ENCODE measurements at places on chromosomes 6 and 20.

DNA sequence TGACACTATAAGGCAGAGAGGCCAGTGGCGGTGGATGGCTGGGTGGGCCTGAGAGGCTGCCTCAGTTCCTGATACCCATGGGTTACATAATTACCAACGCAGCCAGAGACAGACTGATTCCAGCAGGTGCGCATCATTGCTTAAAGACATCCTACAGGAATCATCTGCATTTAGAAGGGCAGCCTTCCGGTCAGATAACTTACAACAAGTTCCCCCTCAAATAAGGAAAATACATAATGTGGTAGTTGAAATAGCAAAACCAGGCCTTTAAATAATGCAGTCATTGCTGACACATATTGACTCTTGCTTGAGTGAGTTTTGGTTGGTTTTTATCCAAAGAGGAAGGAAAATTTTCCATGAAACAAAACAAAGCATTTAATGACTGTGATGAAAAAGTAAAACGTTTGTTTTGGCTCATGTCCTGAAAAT lies 81.9 kb downstream of the SIM1 start:
- no peak for DNase-seq

GRCh38 chr20:4606051-4606450 lies 115.7 kb upstream of the PRND start:
- no peak for DNase-seq

GRCh38 chr6:33168284-33168601 lies 24.0 kb downstream of the COL11A2 start:
- DNase-seq: peak; percentile 66

DNA sequence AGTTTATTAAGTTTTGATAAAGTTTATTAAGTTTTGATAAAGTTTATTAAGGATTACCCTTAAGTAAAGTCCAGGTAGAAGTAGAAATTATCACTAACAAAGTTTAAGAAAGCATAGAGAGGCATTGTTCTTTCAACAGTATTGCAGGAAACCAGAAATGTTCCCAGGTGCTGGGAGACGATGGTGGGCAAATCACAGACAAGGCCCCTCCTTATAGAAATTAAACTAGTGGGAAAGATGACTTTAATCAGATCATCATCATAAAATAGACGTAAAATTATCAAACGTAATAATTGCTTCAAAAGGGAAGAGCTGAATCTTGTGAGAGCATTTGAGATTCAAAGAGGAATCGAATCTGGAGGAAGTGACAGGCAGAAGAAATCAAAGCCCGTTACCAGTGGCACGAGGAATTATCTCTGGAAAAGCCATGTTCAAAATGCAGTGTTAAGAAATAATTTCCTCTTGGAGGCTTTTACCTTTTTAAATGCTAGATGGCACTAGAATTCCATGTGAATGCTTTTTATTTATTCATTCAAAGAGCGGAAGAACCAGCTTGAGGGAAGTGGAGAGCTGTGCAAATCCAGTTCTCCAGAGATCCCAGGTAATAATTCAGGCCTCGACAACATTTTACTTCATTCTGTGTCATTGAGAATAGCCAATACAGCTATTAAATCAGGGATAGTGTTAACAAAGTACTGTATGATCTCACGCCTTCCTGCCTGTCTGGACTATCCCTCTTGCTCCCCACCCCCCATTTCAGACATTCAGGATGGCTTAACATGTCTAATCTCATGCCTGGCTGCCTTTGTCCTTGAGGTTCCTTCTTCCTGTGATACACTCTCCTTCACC lies 1.0 kb upstream of the APMAP start:
- DNase-seq: peak; percentile 35

DNA sequence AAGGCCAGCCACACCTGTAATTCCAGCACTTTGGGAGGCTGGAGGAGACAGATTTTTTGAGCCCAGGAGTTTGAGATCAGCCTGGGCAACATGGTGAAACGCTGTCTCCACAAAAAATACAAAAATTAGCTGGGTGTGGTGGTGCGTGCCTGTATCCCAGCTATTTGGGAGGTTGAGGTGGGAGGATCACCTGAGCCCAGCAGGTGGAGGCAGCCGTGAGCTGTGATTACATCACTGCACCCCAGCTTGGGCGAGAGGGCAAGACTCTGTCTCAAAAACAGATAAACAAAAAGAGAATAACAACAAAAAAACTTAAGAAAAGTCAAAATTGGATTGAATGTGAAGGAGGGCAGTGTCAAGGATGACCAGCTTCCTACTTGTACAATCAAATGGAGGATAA lies 2.9 kb downstream of the TPD52L1 start:
- no peak for DNase-seq

- DNase-seq: no peak
Measured at GRCh38 chr20:10868299-10868698, 194.5 kb upstream of the JAG1 start.

- DNase-seq: no peak
Measured at GRCh38 chr20:33664085-33664761, 2.1 kb downstream of the C20orf144 start.

GRCh38 chr6:72787391-72788031 lies 165.6 kb downstream of the KCNQ5 start:
- DNase-seq: no peak

DNA sequence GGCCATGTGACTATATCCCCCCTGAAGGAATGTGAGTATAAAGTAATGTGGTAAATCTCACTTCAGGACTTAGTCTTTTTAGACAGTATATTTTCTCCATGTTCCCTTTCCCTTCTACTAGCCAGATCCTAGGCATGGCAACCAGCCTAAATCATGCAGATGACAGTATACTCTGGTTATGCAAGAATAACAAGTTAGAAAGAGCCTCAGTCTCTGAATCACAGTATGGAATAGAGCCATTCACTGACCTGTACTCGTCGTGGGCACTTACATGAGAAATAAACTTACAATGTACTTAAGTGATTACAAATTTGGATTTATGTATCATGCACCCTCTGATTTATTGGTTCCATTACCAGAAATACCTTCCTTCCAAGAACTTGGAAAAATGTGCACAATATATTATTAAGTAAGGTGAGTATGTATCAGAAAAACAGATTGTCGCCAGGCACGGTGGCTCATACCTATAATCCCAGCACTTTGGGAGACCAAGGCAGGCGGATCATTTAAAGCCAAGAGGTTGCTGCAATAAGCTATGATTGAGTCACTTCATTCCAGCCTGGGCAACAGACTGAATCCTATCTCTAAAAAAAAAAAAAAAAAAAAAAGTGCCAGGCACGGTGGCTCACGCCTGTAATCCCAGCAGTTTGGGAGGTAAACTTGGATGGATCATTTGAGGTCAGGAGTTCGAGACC lies 25.1 kb upstream of the FAM8A1 start:
- no peak for DNase-seq

GRCh38 chr6:112979830-112980229 lies 632.7 kb downstream of the RFPL4B start:
- no peak for DNase-seq

- no peak for DNase-seq
Measured at GRCh38 chr20:46893877-46894578, 615 bp upstream of the EYA2 start.

- no peak for DNase-seq
Measured at GRCh38 chr6:2556761-2557160, 194.0 kb downstream of the MYLK4 start.

DNA sequence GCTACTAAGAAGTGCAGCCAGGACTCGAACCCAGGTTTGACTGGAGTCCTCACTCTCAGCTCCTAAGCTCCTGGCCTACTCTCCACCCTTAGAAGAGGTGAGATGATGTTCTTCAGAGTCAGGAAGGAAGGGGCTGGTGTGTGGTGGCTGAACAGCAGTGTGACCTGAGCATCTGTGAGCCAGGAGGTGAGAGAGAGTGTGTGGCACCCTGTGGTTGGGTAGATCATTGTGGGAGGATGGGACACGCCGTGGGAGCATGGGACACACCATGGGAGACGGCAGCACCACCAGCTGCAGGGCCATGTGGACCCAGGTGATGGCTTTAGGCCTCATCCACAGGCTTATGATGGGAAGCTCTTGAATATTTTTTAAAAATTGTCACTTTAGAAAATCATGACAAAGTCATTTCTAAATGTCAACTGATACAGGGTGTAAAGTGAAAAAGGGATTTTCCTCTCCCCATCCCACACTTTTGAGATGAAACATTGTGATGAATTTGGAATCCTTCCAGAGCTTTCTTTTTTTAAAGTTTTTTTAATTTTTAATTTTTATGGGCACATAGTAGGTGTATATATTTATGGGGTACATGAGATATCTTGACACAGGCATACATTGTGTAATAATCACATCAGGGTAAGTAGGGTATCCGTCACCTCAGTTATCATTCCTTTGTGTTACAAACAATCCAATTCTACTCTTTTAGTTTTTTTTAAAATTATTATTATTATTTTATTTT lies 31.6 kb downstream of the SRC start:
- peak; percentile 41 for DNase-seq

- no peak for DNase-seq
Measured at GRCh38 chr6:25882051-25882496, 8.0 kb upstream of the SLC17A3 start.

DNA sequence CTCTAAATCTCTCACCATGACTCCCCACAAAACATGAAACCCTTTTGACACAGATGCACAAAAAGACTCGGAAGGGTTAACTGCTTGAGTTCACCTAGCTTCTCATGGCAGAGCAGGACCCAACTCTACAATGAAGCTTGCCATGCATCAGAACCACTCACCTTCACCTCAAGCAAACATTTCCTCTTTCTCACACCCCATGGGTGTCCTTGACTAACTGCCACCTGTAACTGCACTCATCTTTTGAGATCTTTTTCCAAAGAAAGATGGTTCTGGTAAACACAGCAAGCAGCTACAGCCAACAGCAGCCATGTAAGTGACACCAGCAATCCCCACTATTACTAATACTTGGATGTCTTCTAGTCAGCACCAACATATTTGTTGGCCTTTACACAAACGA lies 76.5 kb downstream of the EFHC1 start:
- no peak for DNase-seq

GRCh38 chr20:57024849-57025248 lies 241.6 kb downstream of the BMP7 start:
- no peak for DNase-seq

DNA sequence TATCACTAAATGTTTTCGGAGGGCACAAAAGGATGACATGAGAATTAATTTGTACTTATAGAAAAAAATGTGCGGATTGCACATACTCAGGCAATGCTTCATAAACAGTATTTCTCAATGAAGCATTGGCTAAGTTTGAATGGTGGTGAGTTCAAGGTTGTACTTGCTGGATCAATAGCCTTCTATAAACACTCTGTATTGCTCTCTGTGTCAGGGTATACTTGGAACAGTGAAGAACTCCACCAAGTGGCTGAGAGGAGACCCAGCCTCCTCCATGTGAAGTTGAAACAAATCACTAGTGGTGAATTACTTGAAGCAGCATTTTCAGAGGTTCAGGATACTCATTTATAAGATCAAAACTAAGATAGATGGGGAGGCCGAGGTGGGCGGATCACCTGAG lies 360.6 kb downstream of the RIMS1 start:
- DNase-seq: no peak

DNA sequence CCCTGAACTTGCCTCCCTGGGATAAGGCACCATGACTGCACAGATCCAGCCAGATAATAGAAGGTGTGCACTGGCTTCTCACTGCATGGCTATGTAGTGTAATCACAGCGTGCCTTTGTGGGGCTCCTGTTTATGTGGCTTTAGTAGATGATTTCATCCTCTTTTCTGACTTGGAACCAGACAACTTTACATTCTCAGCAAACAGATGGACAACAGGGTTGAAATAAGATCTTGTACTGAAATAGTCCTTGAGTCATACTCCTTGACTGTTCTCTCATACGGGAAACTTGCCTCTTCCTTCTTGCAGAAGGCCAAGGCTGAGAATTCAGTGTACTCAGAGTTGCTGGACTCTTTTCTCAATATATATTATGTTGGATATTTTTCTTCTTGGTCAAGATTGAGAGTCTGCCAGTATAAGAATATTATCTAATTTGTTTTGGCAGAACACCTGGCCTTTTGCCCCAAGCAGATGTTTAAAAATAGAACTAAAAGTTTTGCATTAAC lies 25.0 kb upstream of the RNF144B start:
- no peak for DNase-seq

GRCh38 chr20:62215020-62215990 lies 4.8 kb downstream of the HRH3 start:
- no peak for DNase-seq

DNA sequence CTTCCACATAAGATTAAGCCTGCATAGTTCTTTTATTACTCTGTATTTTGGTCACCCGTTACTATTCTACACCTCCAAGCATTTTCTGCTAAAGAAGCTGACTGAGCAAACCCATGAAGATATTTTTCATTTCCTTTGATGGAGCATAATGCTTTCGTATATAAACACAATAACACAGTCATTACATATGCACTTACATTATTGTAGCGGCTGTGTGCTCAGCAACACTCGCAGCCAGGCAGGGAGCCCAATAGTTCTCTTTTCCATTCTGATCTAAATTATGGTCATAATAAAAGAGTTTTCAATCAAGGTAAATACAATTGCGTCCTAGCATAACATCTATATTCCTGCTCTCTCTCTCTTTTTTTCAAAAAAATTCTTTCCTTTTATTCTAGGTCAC lies 69.6 kb upstream of the TFB1M start:
- no peak for DNase-seq

GRCh38 chr6:53426667-53427270 lies 78.0 kb upstream of the ELOVL5 start:
- no peak for DNase-seq

DNA sequence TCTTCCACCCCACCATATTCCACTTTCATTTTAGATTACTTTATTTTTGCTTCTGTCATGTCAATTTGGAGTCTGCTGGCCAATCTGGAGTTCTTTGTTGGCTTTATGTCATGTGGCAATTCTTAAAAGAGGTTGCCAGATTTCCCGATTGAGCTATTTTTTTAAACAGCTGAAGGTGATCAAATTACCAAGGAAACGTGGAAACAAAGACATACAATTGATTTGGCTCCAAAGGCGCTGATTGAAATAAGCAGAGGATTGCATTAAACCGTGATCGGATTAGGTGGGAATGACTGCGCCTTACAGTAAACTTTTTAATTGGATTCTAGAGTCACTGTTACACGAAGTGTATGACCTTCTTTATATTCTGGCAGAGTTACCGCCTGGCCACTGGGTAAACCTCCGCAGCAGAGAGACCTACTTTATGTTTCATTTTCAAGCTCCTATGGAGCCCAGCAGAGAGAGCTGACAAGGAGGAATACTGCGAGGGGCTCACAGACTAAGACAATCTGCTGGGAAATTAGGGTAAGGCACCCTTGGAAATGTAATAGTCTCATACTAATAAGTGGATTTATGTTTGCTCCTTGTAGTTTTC lies 37.9 kb downstream of the SIM1 start:
- DNase-seq: no peak

- no peak for DNase-seq
Measured at GRCh38 chr6:132204591-132204990, 196.7 kb downstream of the MOXD1 start.

All from coronary artery (tissue), 2 donors.